Uterus (tissue), 4 donors: ENCODE measurements at places on chromosomes 7 and 10. TPM values are rescaled to one million over a fixed set of nuclear protein-coding genes. Genes with fewer than 3 reads are reported as not detected.

GRCh38 chr7:121073463-121074099 is 85.1 kb downstream of the CPED1 start:
- DNase-seq: no peak

DNA sequence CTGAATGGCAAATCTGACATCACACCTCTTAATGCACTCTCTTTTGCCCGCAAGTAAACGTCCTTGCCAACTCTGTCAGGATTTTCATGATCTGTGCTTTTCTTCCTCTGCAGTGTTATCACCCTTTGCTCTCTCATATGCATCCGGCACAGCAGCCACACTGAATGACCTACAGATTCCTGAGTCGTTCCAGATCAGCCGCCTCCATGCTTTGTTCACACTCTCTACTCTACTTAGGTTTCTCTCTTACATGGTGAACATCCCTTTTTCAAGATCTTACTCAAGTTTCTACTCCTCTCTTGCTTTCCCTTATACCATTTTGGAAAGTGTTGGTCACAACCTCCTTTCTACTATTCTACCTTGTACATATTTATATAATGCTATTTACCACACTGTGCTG is 127.7 kb upstream of the AOAH start:
- no peak for DNase-seq

The FGFBP3 gene
- total RNA-seq: 1.2 TPM

GRCh38 chr10:100654782-100655325 is 90.5 kb upstream of the PAX2 start:
- DNase-seq: no peak

The CAMK2B gene
- not detected for total RNA-seq

The CPED1 gene
- total RNA-seq: 194 TPM

The PTN gene
- total RNA-seq: 87.9 TPM

- DNase-seq: no peak
These were observed 43.8 kb downstream of the ENO4 start for GRCh38 chr10:116892907-116893685.

DNA sequence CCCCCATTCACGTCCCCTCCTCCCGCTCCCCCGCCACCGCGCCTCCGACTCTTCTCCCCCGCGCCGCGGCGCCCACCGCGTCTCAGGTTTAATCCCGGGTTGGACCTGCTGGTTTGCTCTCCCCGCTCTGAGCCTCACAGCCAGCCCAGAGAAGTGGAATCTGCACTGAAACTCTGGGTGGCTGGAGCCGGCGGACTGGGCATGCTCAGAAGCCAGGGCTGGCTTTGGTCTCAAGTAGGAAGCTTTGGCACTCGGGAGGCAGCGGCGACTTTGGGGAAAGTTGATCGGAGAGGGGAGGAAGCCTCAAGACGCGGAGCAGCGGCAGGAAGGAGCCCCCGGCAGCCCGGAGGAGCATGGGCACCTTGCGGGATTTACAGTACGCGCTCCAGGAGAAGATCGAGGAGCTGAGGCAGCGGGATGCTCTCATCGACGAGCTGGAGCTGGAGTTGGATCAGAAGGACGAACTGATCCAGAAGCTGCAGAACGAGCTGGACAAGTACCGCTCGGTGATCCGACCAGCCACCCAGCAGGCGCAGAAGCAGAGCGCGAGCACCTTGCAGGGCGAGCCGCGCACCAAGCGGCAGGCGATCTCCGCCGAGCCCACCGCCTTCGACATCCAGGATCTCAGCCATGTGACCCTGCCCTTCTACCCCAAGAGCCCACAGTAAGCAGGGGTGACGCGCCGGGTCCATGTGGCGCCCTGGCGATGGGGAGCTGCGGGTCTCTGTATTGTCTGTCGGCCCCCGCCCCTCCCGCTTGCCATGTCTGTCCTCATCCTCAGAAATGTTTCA is at the start of gene PRKG1:
Gene PRKG1, plus strand, starts transcription at position 250 of the 791 bp plus-strand sequence.
- peak; percentile 81 for DNase-seq
